ENCODE measurements at places on chromosomes 3 and 15.

DNA sequence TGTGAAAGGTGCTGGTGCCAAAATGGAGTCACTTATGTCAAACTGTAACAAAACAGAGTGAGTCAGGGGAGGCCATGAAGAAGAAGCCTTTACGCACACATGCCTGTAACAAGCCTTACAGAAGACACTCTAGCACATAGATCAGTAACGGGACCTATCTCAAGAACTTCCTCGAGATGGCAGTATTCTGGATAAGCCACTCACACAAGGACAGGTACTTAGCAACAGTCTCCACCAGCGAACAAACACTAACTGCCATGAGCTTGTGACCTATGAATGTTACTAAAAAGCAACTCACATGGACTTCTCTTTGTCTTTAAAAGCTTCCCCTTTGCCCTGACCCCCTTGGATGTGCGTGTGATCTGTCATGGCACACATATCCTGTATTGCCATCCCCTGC is 235.1 kb downstream of the CD47 start:
- DNase-seq = no peak

DNA sequence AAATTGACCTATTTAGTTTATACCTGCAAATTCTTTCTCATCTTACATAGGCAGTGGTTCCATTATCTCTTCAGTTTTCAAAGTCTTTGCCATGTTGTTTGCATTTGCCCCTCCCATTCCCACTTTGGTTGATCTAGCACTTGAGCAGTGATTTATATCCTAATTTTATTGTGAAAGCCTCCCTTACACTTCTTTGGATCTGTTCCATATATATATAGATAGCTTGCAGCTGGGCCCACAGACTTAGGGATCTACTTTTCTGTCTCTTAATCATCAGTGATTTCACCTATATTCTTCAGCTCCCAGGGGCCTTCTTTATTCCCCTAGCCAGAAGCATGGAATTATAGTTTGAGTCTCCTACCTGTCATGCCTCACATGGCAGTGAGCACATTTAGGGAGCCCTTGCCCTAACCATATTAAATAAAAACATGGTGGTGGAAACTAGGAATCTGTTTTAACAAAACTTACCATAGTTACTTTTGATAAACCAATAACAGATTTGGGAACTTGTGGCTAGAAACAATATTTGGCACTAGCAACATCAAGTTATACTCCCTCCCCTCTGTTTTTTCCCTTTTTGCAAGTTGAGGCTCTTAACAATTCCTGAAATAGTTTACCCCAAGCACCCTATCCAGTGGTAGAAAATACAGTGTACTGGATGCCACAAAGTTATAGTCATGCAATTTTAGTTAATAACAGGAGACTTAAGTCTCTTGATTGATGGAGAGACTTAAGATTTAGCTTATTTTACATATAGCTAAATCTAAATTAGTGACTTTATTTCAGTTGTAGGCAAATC is 41.7 kb downstream of the ARIH1 start:
- no peak for DNase-seq

DNA sequence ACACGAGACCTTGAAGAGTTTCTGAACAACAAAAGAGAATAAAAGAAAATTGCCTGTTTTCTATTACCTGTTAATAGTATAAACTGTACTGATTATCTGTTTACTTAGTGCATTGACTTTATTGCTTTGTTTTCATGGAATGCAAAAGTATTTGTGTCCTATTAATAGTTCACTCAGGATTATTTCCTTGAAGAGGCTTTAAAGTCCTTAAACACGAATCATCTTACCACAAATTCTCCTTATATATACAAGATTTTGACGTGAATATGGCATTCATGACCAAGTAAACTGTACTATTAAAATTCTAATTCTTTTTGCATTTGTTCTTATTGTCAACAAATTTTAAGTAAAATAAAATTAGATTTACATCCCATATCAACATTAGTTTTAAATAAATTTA is 513.0 kb downstream of the NTRK3 start:
- DNase-seq = no peak

- no peak for DNase-seq
These were observed 397.9 kb upstream of the GOLIM4 start for GRCh38 chr3:168493412-168494205.

DNA sequence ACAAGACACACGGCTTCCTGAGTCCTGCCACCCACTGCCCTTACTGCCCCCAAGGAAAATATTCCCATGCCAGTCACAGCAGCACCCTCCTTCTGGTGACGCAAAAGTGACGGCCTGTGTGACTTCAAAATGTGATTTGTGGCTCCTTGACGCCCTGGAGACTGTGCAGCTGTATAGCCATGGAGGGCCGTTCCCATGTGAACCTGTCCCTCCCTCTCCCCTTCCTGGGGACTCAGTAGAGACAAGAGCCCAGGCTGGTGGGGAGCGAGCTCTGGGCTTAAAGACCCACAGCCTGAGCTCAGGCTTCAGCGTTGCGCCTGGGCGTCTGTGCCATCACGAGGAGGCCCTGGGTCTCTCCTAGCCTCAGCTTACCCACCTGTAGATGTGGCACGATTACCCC is 78.2 kb downstream of the TOP2B start:
- DNase-seq = no peak

GRCh38 chr3:195203606-195204005 is 67.4 kb downstream of the XXYLT1 start:
- DNase-seq = no peak

DNA sequence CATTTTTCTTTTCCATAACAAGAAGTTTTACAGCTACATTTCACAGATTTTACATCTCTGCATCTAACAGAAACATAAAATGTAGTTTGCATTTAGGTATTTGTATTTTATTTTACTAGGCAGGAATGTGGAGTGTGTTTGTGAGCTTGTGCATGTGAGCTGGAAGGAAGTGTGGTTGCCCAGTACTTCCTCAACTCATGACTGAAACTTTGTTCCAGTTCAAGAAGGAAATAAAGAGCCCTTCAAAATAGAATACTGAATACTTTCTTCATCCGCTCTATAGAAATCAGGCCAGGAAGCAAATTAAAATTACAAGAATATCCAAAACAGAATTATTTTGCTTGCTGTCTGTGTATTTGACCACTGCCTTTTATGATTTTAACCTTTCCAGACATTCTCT is 81.3 kb downstream of the CHL1 start:
- no peak for DNase-seq

- DNase-seq = no peak
These were observed 106.1 kb upstream of the FRMD4B start for GRCh38 chr3:69491975-69492374.

- no peak for DNase-seq
These were observed 61.3 kb downstream of the CRYBG3 start for GRCh38 chr3:97882975-97883598.

DNA sequence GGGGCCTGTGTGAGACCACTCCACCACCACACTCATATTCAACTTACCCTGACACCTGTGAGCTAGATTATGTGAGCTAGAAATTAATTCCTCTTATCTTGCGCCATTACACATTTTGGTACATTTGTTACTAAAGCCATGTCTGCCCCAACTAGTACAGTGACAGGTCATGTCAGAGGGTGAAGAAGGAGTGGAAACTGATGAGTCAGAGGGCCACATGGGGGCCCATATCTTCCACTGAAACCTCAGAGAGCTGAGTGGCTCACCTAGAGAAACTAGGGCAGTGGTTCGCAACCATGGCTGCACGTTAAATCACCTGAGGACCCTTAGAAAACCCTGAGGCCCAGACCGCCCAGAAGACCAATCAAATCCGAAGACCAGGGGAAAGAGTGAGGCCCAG is 15.7 kb upstream of the MEF2A start:
- no peak for DNase-seq
